ENCODE measurements at places on chromosomes 7 and 10. TPM values are rescaled to one million over a fixed set of nuclear protein-coding genes. Genes with fewer than 3 reads are reported as not detected.

Gene OR2A1
- total RNA-seq = 0.07 TPM

Gene AKR1B15
- 0.07 TPM for total RNA-seq

Gene PRKAR1B
- total RNA-seq = 23.3 TPM

Gene PDE6C
- total RNA-seq = not detected

Gene SNX10
- total RNA-seq = not detected

Gene TCAF2
- 7.2 TPM for total RNA-seq

Gene GTF2I
- 214 TPM for total RNA-seq

Gene FOXP2
- total RNA-seq = 0.26 TPM

Gene MBLAC1
- total RNA-seq = 2.3 TPM

Gene BPGM
- total RNA-seq = 36.8 TPM

Gene MACROH2A2
- total RNA-seq = 4.6 TPM

Gene OTUD1
- total RNA-seq = 7.9 TPM

Gene FAM25A
- total RNA-seq = not detected

Gene TAS2R39
- not detected for total RNA-seq

Gene ADCYAP1R1
- not detected for total RNA-seq

Gene TMEM213
- not detected for total RNA-seq

Gene MEOX2
- 28.3 TPM for total RNA-seq

Gene CCDC136
- 6.3 TPM for total RNA-seq

Gene LIPK
- not detected for total RNA-seq

Gene ATP6V0A4
- not detected for total RNA-seq

Gene LRRC61
- 0.36 TPM for total RNA-seq

Gene DDC
- total RNA-seq = not detected

Gene FFAR4
- not detected for total RNA-seq

Gene OR6B1
- not detected for total RNA-seq

Gene SOSTDC1
- total RNA-seq = not detected

Gene ZSCAN21
- total RNA-seq = 7.6 TPM

Gene SLC18A3
- total RNA-seq = not detected

Gene ENTPD7
- 25.9 TPM for total RNA-seq

Gene ACSM6
- total RNA-seq = not detected

Gene OR2A7
- total RNA-seq = 0.07 TPM

Gene ANKRD61
- total RNA-seq = 0.13 TPM

Gene ANKRD30A
- not detected for total RNA-seq

Gene CLEC2L
- total RNA-seq = not detected

Gene ERVW-1
- total RNA-seq = not detected

Gene CRHR2
- total RNA-seq = not detected

Gene CCL24
- total RNA-seq = not detected

Gene TMEM196
- not detected for total RNA-seq

Gene CDHR1
- under 0.01 TPM for total RNA-seq

Gene CYP2C8
- total RNA-seq = 0.07 TPM

Gene RET
- total RNA-seq = 0.23 TPM

Gene LRRC18
- total RNA-seq = not detected

Gene COL13A1
- total RNA-seq = 38.9 TPM

Gene GALNT17
- 0.13 TPM for total RNA-seq

Gene CUZD1
- 0.52 TPM for total RNA-seq

Gene IFIT2
- total RNA-seq = 9.5 TPM

All from smooth muscle cell of the pulmonary artery (primary cell).